ENCODE measurements at places on chromosomes 13 and 19. TPM values are rescaled to one million over a fixed set of nuclear protein-coding genes. Genes with fewer than 3 reads are reported as not detected.

DNA sequence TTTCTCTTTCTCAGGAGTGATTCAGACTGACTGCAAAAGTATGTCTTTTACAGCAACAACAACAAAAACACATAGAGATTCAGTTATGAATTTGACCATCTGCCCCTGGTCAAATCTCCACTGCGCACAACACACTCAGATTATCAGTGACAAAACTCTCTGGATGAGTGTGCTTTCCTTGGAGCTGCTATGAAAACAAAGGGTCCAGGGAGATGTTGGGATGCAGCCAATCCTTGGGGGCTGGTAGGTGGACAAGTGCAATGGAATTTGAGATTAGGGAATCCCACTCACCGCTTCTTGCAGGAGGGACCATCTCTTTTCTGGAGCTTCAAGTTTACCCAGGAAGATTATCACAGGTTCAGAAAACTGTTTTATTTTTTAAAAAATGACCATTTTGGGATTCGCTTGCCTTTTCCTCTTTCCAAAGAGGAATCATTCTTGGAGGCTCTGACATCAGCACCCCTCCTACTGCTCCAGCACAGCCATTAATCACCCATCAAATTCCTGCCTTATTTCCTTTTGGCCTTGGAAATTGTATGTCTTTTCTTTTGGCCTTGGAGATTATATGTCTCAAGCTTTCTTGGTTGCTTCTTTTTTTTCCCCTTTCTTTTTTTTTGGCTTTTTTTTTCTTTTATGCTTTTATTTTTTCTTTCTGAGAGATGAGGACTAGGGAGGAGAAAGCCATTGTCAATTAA lies 311.8 kb downstream of the TSHZ3 start:
- H3K4me1 ChIP-seq = no peaks in the 10 kb centered on the region
- no peak overlapping the region for H3K27ac ChIP-seq
- H3K36me3 ChIP-seq = no peaks in the 10 kb centered on the region
- no peak overlapping the region for H3K4me3 ChIP-seq
- H3K27me3 ChIP-seq = no peaks in the 10 kb centered on the region

DNA sequence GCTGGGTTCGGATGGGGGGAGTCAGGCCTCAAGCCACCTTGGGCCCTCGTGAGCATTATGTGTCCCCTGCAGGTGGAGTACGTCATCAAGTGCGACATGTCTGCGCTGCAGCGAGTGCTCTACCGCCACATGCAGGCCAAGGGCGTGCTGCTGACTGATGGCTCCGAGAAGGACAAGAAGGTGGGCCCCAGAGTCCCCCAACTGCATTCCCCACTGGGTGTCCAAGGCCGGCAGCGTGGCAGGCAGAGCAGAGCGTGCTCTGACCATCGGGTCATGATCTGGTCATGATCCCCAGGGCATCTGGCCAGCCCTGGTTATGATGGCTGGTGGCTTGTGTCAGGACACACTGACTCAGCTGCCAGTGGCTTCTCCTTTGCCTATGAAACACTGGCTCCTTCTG lies 63.4 kb downstream of the SMARCA4 start:
- DNase-seq = no peak
- no peaks in the 10 kb centered on the region for H3K4me1 ChIP-seq
- H3K4me3 ChIP-seq = no peak overlapping the region
- H3K27me3 ChIP-seq = no peaks in the 10 kb centered on the region
- no peak overlapping the region for H3K27ac ChIP-seq
- peaks cover 16% of the 10 kb centered on the region for H3K36me3 ChIP-seq

The CHST8 gene
- total RNA-seq = not detected

The TUBB4A gene
- total RNA-seq = 0.44 TPM

DNA sequence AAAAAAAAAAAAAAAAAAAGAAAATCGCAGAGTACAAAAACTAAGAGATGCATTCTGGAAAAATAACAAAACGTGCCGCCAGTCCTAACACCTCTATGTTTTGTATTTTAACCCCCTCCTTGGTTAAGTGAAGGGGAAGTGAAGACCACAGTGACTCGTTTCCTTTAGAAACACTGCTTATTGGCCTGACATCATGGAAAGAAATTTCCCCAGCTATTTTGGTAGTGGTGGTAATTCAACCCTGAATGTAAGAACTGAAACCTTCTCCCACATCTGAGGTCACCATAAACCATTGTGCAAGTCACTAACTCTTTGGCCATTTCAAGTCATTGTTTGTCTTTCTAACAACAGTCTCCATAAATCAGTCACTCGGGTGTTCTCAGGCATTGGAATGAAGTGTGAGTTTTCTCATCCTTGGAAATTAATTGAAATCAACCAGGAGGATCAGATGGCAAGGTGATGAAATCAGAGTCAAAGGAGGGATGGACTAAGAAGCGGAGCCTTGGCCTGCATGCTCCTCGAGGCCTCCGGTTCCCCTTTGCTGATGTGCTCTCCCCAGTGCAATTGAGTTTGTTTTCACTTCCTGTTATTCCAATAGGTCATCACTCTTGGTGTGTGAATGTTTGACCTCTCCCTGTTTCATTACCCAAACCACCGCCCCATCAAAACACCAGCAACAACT lies 443.9 kb downstream of the FGF9 start:
- H3K27me3 ChIP-seq = no peaks in the 10 kb centered on the region
- DNase-seq = no peak
- no peaks in the 10 kb centered on the region for H3K36me3 ChIP-seq
- H3K27ac ChIP-seq = no peak overlapping the region
- no peaks in the 10 kb centered on the region for H3K4me1 ChIP-seq

DNA sequence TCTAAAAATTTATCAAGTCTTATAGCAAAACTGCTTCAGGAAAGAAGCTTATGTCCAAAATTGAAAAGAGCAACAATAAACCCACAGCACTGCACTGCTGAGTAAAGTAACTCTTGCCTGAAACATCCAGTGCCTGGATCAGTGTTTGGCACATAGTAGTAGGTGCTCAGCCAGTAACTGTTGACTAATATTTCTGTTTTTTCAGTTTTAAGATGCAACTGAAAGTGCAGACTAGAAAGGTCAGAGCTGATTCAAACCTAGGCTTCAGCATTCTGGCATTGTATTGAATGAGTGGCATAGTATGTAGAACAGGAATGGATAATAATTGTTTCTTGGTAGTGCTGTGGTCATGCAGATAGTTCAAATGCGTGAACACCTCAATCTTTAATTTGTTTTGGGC lies 67.6 kb downstream of the UBL3 start:
- no peak for DNase-seq
- no peak overlapping the region for H3K27ac ChIP-seq
- H3K4me1 ChIP-seq = peaks cover under 1% of the 10 kb centered on the region

DNA sequence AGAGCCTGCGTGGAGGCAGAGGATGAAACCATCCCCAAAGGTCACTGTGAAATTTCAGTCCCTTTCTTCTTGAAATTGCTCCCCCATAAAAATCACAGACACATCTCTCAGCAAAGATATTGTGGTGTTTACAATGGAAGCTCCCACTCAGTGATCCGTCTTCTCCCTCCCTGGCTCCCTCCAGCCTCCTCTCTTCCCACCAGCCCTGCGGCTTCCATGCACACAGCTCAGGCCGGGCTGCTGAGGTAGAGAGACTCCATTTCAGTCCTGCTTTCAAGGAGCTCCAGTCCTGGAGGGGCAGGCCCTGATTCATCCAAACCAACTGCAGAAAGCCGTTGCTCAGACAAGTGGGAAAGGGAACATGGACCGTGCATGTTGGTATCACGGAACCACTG lies 24.0 kb upstream of the MIER2 start:
- H3K27me3 ChIP-seq = no peaks in the 10 kb centered on the region
- H3K4me3 ChIP-seq = no peak overlapping the region
- no peaks in the 10 kb centered on the region for H3K36me3 ChIP-seq
- no peak overlapping the region for H3K27ac ChIP-seq

GRCh38 chr19:48325265-48325910 lies at the start of gene EMP3:
Gene EMP3, plus strand, starts transcription at chr19:48325552. Its CDS starts 1,293 bp downstream, at chr19:48326845.
- H3K27ac ChIP-seq = peak within 1 kb of the TSS; percentile 81
- peak; percentile 76 for DNase-seq
- peak within 1 kb of the TSS; percentile 30 for H3K4me3 ChIP-seq
- H3K4me1 ChIP-seq = peaks cover 4% of the 10 kb centered on the region
- no peaks in the 10 kb centered on the region for H3K36me3 ChIP-seq

DNA sequence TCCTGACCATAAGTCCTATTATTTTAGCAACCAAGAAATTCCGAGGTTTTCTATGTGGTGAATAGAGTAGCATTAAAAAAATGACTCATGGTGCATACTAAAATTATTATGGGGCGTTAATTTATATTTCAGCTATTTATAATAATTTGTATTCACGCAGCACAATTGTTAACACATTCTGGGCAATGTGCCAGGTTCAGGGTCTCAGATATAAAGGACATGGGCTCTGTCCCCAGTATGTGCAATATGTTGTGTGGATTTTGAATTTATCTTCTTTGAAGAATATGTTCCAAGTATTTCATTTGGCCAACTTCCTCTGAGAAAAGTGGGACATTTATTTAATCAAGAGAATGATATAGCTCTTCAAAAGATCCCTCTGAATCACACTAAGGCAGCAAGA lies 1434.7 kb upstream of the PRR20A start:
- no peak for DNase-seq
- H3K27ac ChIP-seq = no peak overlapping the region
- no peaks in the 10 kb centered on the region for H3K4me1 ChIP-seq
- H3K36me3 ChIP-seq = no peaks in the 10 kb centered on the region

The ZNF274 gene
- total RNA-seq = 17.1 TPM

The FGF21 gene
- total RNA-seq = not detected

DNA sequence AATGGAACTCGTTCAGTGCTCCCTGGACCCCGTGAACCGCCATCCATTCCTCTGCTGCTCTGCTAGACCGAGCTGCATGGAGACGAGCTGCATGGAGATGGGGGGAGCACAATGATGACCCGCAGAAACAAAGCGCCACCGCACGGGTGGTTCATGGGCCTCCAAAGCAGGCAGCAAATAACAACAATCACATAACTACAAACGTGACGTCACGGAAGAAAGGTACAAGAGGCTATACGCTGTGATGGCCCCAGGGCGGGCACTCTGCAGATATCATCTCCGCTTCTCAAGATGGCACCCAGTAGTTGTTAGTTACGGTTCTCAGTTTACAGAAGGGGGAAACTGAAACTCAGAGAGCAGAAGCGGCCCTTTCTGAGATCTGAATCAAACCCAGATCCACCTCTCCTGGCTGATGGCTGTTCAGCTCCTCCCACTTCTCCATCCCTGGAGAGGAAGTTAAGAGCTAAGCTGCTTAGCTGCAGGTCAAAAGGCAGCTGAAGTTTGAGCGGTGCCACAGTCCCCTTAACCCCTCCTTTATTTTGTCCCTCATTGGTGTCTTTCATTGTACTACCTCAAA lies 1.7 kb downstream of the ATP13A1 start:
- peaks cover 10% of the 10 kb centered on the region for H3K36me3 ChIP-seq
- H3K27ac ChIP-seq = no peak overlapping the region
- no peak overlapping the region for H3K4me3 ChIP-seq

DNA sequence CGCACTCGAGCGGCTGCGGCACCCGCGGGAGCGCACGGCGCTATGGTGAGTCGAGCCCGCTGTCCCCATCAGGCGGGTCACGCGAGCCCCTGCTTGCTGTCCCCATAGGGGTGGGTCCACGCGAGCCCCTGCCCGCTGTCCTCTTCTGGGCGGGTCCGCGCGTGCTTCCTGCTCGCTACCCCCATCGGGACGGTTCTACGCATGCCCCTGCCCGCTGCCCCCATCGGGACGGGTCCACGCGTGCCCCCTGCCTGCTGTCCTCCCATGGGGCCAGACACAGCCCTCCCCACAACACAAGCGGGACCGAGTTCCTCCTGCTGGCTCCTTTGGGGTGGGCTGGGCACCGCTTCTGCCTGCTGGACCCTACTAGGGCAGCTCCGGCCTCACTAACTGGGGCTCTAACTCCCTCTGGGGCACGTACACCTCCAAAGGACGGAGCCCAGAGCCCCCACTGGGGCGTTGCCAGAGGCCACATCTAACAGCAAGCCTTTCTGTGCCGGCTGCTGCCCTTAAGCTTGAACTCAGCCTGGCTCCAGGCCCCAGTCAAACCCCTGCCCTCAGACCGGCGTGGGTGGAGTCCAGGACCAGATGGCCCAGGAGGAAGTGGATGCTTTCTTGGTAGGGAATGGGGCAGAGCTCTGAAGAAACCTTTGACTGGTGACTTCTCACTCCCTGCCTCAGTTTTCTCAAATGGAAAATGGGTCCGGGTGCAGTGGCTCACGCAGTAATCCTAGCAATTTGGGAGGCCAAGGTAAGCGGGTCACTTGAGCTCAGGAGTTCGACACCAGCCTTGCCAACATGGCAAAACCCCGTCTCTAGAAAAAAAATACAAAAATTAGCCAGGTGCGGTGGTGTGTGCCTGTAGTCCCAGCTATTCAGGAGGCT lies 722 bp downstream of the COLGALT1 start:
- peak; percentile 82 for DNase-seq
- H3K27ac ChIP-seq = peak overlapping the region; percentile 89
- no peaks in the 10 kb centered on the region for H3K36me3 ChIP-seq
- H3K27me3 ChIP-seq = no peaks in the 10 kb centered on the region

The PSMD8 gene
- total RNA-seq = 126 TPM

GRCh38 chr13:105972811-105973590 lies 562.5 kb downstream of the EFNB2 start:
- no peaks in the 10 kb centered on the region for H3K36me3 ChIP-seq
- DNase-seq = no peak
- H3K4me3 ChIP-seq = no peak overlapping the region
- H3K4me1 ChIP-seq = no peaks in the 10 kb centered on the region
